ENCODE measurements at places on chromosomes 7 and 10.
A peak's percentile ranks its signal among the peaks of the same experiment; 100 is the strongest.

DNA sequence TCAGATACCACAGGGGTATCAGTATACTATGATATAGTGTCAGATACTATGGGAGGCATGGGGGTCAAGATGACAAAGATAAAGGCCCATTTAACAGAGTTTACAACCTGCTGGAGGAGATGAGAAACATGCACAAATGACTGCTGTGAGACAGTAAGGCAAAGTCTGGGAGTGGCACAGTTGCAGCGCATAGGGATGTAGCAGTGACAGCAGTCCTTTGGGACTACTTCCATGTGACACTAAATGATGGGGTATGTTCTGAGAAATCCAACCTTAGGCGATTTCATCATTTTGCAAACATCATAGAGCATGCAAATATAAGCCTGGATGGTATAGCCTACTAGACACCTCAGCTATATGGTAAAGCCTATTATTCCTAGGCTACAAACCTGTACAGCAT, 56.8 kb downstream of the CDK1 start:
- H3K36me3 ChIP-seq: no peaks in the 10 kb centered on the region
- no peak for DNase-seq
- no peaks in the 10 kb centered on the region for H3K4me1 ChIP-seq
- no peak overlapping the region for H3K27ac ChIP-seq

GRCh38 chr10:344582-345200, 209.4 kb downstream of the ZMYND11 start:
- DNase-seq: no peak
- H3K4me3 ChIP-seq: no peak overlapping the region
- H3K4me1 ChIP-seq: no peaks in the 10 kb centered on the region
- H3K36me3 ChIP-seq: peaks cover 39% of the 10 kb centered on the region

DNA sequence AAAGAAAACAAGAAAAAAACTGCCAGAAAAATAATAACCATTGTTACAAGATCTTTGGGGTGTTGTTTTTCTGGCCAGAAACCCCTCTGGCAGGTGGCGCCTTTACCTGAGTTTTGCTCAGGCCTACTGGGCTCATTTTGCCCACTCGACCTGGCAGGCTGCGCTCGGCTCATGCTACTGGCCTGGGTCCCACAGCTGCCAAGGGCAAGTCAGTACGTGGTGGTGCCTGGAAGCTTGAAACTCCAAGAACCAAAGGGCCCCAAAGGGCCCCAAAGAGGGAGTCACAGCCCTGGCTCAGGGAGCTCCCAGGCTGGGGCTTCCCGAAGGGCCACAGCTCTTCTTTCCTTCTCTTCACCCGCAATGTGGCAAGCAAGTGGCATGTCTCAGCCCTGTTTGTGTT, 42.7 kb downstream of the CACUL1 start:
- H3K36me3 ChIP-seq: peaks cover 6% of the 10 kb centered on the region
- no peaks in the 10 kb centered on the region for H3K27me3 ChIP-seq
- no peak overlapping the region for H3K27ac ChIP-seq
- no peaks in the 10 kb centered on the region for H3K4me1 ChIP-seq

GRCh38 chr7:117908031-117908795, 35.0 kb upstream of the CTTNBP2 start:
- no peak overlapping the region for H3K27ac ChIP-seq
- H3K36me3 ChIP-seq: no peaks in the 10 kb centered on the region
- DNase-seq: no peak
- 0 out of 2 replicates have a peak, but pooled peaks cover 1% of the 10 kb centered on the region for H3K27me3 ChIP-seq

GRCh38 chr7:158814637-158815036, 14.7 kb downstream of the ESYT2 start:
- H3K4me1 ChIP-seq: peaks cover 25% of the 10 kb centered on the region
- H3K4me3 ChIP-seq: no peak overlapping the region
- H3K27ac ChIP-seq: no peak overlapping the region
- H3K27me3 ChIP-seq: no peaks in the 10 kb centered on the region
- DNase-seq: no peak
- no peaks in the 10 kb centered on the region for H3K36me3 ChIP-seq

DNA sequence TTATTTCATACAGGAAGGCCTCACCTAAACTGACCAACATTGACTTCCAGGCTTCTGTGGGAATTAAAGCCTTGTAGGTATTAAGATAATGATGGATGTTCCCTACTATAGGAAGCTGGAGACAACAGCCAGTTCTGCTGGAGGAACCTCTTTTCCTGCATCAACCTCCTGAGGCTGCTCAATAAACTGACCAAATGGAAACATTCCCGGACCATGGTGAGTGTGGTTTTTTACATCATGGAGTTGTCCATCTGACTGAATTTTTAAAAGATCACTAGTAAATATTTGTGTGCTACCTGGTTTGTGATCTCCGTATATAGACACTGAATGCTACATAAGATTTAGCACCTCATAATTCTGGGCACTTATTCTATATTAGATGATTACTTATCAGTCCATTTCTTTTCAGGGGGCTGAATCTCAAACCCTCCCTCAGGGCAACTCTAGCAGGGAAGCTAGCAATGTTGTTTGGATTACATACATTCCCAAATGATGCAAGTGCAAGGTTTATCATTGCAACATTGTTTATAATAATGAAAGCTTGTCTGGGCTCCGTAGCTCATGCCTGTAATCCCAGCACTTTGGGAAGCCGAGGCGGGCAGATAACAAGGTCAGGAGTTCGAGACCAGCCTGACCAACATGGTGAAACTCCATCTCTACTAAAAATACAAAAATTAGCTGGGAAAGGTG, 21.5 kb upstream of the SMKR1 start:
- H3K4me3 ChIP-seq: no peak overlapping the region
- H3K27ac ChIP-seq: peak overlapping the region; percentile 46
- peaks cover 5% of the 10 kb centered on the region for H3K4me1 ChIP-seq
- no peaks in the 10 kb centered on the region for H3K27me3 ChIP-seq

DNA sequence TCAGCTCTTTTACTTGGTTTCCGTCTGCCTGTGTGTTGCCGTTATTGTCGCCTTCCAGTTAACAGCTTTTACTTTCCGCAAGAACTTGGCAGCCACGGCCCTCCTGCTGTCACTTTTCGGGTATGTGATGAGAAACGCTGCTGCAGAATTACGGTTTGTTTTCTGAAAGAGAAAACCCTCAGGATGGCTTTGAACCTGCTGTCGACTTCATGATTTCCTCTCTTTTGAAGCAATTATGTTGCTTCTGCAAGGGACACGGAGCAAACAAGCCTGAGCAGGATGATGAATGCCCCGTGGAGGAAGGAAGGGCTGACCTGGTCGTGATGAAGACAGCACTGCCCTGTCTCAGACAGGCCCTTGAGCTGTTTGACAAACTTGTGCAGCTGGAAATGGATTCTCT, 339.8 kb downstream of the ABCA13 start:
- H3K36me3 ChIP-seq: no peaks in the 10 kb centered on the region
- no peak for DNase-seq

GRCh38 chr7:142188846-142189245, 69.0 kb downstream of the PRSS58 start:
- H3K27me3 ChIP-seq: no peaks in the 10 kb centered on the region
- H3K4me3 ChIP-seq: no peak overlapping the region
- H3K27ac ChIP-seq: no peak overlapping the region

DNA sequence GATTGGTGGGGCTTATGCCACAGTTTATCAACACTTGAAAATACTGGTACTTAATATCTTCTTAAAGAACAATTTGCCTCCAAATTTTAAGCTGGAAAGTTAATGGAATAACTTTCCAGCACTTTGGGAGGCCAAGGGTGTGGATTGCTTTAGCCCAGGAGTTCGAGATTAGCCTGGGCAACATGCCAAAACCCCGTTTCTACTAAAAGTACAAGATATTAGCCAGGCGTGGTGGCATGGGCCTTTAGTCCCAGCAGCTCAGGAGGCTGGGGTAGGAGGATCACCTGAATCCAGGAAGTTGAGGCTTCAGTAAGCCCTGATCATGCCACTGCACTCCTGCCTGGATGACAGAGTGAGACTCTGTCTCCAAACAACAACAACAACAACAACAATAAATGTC, 56.0 kb downstream of the PRF1 start:
- H3K36me3 ChIP-seq: no peaks in the 10 kb centered on the region
- no peak overlapping the region for H3K27ac ChIP-seq
- H3K27me3 ChIP-seq: peaks cover 21% of the 10 kb centered on the region
- peaks cover under 1% of the 10 kb centered on the region for H3K4me1 ChIP-seq
- DNase-seq: no peak
- no peak overlapping the region for H3K4me3 ChIP-seq

DNA sequence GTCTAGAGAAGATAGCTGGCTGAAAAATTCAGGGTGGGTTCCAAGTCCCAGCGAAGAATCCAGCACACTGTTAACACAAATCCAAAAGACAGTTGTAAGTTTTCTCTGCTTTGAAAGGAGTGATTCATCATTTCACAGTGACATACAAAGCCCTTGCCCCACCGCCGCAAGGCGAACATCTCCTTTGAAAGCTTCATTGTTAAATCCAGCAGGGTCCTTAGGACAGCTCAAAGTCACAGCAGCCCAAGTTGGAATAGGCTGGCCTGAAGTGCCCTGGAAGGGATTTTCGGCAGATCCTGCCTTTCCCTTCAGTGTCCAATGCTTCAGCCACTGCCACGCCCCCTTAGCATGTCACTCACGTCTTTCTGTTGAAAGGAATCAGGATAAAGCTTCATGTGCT, 526.1 kb downstream of the CALN1 start:
- DNase-seq: no peak
- H3K27me3 ChIP-seq: no peaks in the 10 kb centered on the region
- no peaks in the 10 kb centered on the region for H3K4me1 ChIP-seq
- H3K4me3 ChIP-seq: no peak overlapping the region
- H3K36me3 ChIP-seq: no peaks in the 10 kb centered on the region

- no peaks in the 10 kb centered on the region for H3K27me3 ChIP-seq
- H3K36me3 ChIP-seq: 0 out of 2 replicates have a peak, but pooled peaks cover 1% of the 10 kb centered on the region
- no peak for DNase-seq
These were observed 8.7 kb downstream of the ARL3 start for GRCh38 chr10:102705531-102705930.

DNA sequence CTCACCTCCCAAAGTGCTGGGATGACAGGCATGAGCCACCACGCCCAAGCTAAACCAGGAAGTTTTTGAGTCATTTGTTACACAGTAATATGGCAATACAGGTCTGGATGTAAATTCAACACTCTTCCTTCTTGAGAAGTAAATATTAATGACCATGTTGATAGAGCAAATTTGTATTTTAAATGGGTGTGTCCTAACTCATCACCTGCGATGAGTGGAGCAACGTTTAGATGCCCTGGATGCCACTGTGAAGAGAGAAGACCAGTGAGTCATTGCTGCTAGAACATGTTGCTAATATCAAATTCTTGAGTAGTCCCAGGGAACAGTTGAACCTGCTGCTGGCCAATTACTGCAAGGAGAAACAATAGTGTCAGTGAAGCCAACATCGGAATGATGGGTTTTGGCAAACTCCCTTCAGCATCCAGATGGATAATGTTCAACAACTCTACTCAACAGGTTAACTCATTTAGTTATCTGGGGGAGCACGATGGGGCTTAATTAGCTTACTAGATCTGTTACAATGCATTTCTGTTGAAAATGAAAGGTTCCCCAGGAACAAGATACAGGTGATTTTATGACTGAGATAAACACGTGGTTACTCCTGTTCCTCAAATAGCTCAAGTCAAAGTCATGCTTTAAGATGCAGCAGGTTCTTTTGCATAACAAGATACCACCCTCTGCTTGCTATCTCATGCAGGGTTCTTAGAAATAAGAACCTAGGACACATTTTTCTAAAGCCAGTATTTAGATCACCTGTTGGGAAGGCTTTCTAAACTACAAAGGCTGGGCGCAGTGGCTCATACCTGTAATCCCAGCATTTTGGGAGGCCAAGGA, 146.8 kb downstream of the CALN1 start:
- H3K4me1 ChIP-seq: no peaks in the 10 kb centered on the region
- no peak for DNase-seq
- H3K27me3 ChIP-seq: no peaks in the 10 kb centered on the region
- no peaks in the 10 kb centered on the region for H3K36me3 ChIP-seq
- no peak overlapping the region for H3K27ac ChIP-seq

DNA sequence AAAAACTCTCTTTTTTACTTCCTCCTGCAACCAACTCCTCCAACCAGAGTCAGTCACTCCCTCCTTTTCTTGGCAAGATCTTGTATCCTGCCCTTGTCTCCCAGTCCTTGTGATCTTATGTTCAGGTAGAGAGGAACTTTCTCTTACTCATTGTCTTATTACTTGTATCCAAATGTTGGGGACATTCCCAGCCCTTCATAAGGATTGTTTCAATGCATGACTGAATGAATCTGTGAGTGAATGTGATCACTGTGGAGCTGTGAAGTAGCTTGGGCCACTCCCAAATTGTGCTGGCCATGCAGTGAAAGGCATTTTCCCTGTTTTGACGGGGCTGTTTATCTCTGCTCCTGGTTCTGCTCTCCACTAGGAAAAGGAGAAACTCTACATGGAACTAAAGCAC, 93.7 kb downstream of the CFAP58 start:
- H3K27ac ChIP-seq: no peak overlapping the region
- no peak for DNase-seq
- no peak overlapping the region for H3K4me3 ChIP-seq

DNA sequence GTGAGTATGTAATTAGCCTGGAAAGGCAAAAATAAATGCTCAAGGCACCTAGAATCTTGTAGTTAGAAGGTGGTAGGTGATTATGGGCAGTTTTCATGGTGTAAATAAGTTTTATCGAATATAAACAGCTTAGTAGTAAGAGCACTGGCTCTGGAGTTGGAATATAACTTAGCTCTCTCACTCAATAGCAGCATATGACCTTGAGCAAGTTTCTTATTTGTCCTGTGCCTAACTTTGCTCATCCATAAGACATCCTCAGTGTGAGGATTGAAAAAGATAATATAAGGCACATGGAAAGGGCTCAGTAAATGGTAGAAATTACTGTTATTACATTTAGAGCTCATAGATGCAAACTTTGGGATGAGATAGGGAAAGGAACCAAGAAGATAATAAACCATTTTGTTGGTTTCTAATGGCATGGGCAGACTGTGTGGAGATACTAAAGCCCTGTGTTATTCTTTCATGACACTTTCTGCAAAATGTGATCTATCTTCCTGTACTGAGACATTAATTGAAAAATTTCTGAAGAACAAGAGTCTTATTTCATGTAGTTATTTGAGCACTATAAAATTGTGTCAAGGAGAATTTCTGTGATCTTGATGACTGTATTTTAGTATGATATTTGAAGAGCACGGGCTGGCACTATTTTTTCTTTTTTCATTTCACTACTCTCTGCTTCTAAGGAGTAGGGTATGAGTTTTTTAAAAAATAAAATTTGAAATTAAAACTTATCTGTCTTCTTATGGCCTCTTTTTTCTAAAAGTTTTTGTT, 3.1 kb downstream of the SLK start:
- no peaks in the 10 kb centered on the region for H3K27me3 ChIP-seq
- peak overlapping the region; percentile 93 for H3K4me3 ChIP-seq
- no peaks in the 10 kb centered on the region for H3K36me3 ChIP-seq
- no peak overlapping the region for H3K27ac ChIP-seq

DNA sequence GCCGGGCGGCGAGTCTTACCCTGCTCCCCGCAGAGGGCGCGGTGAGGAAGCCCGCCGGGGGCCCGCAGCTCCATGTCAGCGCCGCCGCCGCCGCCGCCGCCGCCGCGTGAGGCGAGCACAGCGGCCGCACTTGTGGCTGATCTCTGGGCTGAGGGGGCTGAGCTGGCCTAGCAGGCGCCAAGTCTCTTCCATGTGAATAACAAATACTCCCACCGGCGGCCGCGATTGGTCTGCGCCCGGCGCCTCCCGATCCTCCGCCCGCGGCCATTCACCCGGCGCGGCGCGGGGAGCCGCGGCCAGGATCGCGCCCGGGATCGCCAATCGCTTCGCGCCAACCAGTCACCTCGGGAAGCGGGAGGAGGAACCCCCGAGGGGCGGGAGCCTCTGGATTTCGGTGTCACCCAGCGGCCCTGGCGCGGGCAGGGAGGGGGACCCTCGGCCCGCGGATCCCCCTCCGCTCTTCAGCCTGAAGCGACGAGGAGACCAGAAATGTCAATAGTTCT, at the start of gene GRM8:
TSS of gene GRM8 (minus strand) at position 164 of the 503 bp plus-strand sequence.
- peak within 1 kb of the TSS; percentile 63 for H3K4me3 ChIP-seq
- no peak within 1 kb of the TSS for H3K27ac ChIP-seq
- H3K4me1 ChIP-seq: peaks cover 6% of the 10 kb centered on the region
- no peaks in the 10 kb centered on the region for H3K36me3 ChIP-seq

Data from IMR-90 (cell line).